ENCODE measurements at places on chromosomes 3 and 15.

- no peak for DNase-seq
Observed at GRCh38 chr3:8888301-8888915, 74.9 kb downstream of the RAD18 start.

DNA sequence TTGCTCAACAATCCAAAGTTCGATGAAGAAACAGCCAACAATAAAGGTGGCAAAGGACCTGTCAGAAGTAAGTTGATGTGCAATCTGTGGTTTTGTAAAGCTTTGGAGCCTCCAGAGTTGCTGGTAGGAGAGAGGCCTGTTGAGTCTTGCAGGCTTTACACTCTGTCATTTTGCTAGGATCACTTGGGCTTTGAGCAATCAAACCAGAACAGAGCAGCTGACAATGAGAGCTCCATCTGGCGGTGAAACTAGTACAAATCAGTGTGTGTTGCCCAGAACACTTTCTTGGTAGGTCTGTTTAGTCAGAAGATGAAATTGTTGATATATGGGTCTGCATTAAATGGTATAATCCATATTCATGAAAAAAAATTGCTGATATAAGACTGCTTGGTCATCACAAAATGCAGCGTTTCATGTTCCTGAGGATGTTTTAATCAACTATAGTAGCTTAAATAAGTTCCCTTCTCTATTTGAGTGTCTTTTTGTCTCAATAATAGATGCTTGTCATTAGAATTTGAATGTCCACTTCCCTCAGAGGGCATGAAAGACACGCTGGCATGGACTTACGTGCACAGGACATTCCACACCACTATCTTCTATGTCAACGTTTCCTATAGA lies 25.7 kb downstream of the TMOD2 start:
- peak; percentile 75 for DNase-seq

GRCh38 chr3:152964911-152965609 lies 130.1 kb downstream of the P2RY1 start:
- DNase-seq, result no peak

GRCh38 chr3:189099031-189099471 lies 72.7 kb upstream of the TPRG1 start:
- no peak for DNase-seq

GRCh38 chr15:92810418-92811138 lies 89.5 kb upstream of the CHD2 start:
- DNase-seq, result peak; percentile 69
